ENCODE measurements at places on chromosomes 16 and 17.

DNA sequence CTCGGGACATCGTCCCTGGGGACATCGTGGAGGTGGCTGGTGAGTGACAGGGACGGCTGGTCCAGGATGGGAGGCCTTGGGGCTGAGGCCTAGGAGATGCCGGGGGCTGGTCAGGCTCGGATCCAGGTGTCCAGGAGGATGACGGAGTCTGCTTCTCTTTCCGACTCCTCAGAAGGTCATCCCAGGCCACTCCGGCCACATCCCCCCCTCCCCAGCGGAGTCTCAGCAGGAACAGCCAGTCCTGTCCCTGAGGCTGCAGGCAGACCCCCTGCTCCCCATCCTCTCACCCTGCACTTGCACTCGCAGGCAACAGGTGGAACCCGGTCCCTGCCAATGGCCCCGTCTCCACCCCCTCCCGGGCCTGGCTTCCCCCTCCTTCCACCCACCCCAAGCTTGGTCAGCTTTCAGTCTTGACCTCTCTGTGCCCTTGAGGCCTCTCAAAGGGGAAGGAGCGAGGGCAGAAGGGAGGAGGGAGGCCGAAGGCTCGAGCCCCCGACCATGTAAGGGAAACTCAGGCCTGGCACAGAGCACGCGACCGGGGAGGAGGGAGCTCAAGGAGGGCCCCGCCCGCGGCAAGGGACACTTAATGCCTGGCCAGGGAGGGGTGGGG lies 4.4 kb downstream of the ATP2A1 start:
- no peak for DNase-seq

DNA sequence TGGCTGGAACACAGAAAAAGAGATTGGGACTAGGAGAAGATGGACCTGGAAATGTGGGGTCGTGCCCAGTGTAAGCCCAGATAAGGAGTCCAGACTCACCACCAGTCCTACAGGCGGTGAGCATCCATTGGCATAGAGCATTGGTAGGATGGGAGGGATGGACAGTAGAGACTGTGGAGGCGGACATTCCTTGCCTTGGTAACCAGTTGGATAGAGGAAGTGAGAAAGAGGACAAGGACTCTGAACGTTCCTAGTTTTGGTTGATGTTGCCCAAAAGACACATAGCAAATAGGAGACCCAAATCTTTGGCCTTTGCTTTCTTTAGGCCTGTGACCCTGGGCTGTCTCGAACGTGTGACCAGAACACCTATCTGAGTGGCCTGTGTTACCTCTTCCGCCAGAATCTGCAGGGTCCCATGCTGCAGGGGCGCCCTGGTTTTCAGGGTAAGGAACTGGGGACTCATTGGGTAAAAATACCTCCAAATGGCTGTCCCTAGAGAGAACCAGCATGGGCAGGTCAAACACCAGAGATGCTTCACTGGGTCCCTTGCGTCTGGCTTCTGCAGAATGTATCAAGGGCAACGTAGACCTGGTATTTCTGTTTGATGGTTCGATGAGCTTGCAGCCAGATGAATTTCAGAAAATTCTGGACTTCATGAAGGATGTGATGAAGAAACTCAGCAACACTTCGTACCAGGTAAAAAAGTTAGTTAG lies 6.4 kb downstream of the ITGAL start:
- DNase-seq, result no peak

DNA sequence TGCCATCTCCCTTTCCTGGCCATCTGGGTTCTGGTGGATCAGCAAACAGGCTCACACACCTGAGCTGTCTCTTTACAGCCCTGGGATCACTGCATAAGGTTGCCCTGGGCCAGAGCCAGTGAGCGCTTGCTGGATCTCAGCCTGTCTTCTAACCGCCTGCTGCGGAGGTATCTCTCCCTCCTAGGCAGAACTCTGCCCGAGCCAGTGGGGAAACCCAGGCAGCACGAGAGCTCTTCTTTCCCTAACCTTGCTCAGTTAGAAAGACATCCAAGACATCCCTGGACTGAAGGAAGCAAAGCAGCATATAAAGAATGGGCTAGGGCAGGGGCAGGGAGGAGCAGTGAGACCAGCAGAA lies 6.4 kb downstream of the HAS3 start:
- DNase-seq, result no peak

DNA sequence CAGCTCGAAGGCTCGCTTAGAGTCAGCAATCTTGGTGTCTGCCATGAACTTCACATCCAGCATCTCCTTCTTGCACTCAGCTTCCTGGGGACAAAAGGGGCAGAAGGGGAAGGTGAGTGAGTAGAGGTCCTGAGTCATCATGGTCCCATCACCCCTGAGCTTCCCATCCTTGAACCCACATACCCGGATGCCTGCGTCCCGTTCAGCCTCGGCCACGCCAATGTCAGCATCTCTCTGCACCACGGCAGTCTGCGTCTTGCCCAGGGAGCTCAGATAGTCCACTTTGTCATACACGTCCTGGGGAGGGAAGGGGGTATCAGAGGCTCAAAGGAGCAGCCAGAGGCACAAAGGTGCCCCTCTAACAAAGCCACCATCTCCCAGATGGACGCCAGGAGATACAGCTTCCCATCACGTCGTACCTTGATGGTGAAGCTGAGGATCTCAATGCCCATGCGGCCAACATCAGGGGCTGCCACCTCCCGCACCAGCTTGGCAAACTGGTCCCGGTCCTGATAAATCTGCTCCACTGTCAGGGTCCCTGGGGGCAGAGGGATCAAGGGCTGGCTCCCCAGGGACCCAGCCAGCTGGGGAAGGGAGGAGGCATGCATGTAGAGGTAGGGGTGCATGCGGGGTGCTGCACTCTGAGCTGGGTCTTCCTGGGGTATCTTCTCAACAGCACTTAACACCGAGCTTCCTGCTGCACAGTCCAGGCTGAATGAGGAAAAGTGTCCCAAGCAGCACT lies 15.2 kb downstream of the FLOT2 start:
- no peak for DNase-seq

DNA sequence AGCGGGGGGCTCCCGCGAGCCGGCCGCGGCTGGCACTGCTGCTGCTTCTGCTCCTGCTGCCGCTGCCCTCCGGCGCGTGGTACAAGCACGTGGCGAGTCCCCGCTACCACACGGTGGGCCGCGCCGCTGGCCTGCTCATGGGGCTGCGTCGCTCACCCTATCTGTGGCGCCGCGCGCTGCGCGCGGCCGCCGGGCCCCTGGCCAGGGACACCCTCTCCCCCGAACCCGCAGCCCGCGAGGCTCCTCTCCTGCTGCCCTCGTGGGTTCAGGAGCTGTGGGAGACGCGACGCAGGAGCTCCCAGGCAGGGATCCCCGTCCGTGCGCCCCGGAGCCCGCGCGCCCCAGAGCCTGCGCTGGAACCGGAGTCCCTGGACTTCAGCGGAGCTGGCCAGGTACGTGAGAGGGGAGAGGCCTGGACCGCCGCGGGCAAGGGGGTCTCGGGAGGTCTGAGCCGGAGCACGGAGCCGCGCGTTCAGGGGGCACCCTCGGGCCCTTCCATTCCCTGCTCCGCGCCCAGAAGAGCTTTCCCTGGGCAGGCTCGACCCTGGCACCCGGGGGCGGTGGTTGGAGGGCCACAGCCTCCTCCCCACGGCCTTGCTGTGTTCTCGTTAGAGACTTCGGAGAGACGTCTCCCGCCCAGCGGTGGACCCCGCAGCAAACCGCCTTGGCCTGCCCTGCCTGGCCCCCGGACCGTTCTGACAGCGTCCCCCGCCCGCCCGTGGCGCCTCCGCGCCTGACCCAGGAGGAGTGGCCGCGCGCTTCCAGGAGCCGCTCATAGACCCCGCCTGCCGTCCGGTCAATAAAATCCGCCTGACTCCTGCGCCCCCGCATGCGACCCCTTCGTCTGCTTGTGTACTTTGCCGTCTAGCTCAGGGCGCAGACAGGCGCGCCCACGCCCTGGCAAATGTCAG lies 591 bp downstream of the NPW start:
- DNase-seq, result peak; percentile 40

GRCh38 chr17:8060274-8060673 lies 21.4 kb downstream of the ALOX15B start:
- DNase-seq, result peak; percentile 93

GRCh38 chr17:17042851-17043460 lies 699 bp downstream of the MPRIP start:
- DNase-seq, result peak; percentile 78

GRCh38 chr17:31093866-31094599 lies 744 bp upstream of the NF1 start:
- DNase-seq, result no peak

DNA sequence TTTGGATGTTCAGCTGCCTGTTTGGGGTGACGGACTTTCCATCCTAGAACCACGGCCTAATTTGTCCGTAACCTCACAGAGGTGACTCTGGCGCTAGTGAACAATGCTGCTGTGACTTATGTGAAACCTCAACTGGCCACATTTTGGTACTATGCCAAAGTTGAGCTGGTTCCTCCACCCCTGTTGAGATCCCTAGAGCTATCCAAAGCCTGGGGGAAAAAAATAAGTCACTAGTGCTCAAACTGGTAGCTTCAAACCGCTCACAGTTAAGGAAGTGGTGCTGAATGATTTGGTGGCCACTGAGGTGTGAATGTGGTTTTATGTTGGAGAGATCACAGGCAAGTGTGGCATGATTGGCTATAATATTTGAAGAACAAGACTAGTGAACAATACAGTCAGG lies 11.3 kb upstream of the TUBG2 start:
- DNase-seq, result no peak

- DNase-seq, result no peak
These were observed 995 bp upstream of the JMJD8 start for GRCh38 chr16:684961-685696.

- DNase-seq, result no peak
These were observed 883 bp downstream of the USH1G start for GRCh38 chr17:74922172-74922571.

DNA sequence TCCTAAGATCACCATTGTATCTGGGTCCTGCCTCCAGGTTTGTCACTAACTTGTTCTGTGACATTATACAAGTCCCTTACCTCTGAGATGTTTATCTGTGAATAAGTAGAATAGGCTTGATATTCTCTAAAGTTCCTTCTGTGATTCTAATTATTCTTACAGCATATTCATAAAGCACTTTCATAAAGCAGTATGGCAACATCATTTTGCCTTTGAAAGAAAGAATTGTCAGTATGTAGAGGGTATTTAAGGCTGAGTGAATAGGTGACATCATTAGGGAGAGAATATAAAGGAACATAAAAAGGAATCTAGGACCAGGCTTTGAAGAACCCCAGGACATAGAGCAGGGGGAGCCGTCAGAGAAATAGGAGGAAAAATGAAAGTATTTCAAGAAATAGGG lies 15.6 kb downstream of the VMP1 start:
- DNase-seq, result no peak

- DNase-seq, result no peak
These were observed 22.5 kb upstream of the ABCA6 start for GRCh38 chr17:69164206-69164605.

GRCh38 chr16:54325616-54326265 lies 39.2 kb upstream of the IRX3 start:
- DNase-seq, result no peak

DNA sequence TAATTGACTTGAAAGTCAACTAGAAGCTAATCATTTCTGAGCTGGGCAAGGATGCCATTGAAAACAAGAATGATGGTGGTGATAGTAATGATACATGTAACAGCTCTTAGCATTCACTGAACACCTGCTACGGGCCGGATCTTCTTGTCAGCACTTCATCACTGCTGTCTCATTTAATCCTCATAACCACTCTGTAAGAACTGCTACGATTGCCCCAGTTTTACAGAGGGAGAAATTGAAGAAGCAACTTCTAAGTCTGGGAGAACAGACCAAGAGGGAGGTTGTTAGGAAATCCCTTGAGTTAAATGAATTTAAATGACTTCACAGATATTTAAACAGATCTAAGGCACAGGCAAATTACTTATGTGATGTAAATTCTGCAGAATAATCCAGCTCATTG lies 7.0 kb upstream of the GAN start:
- DNase-seq, result no peak

DNA sequence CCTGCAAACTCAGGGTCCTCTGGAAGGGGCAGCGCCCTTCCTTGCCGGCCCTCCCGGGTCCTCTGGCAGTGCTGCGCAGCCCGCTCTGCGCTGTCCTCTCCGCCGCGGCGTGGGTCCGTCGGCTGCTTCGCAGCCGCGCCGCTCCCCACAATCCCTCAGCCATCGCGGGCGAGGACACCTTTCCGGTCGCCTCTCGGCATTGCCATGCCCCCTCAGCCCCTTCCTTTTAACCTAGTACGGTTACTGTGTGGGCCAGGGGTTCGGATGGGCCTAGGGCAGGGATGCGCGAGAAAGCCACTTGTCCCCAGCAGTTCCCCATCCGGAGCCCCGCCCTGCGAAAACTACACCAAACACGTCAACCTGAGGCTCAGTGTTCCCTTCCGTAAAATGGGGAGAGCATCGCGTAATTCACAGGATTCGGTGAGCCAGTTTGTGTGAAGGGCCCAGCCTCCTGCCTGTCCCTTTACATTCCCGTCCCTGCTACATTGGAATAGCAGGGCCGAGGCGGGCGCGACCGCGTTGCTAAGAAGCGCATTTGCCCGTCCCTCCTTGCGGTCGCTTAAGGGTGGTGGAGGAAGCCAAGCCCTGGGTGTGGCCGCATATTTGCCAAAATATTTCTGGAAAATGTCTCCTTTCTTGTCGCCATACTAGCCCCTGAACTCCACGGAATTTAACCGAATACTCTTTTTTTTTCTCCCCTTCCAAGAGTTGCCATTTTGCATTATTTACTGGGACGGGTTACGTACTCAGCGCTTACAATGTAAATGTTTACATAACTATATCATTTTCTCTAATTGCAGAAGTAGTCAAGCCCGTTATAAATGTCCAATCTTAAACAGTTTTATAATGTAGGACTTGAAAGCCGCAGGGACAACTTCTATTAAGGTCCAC lies 13.2 kb downstream of the COPZ2 start:
- DNase-seq, result peak; percentile 81

GRCh38 chr16:88383401-88384221 lies 852 bp downstream of the ZNF469 start:
- peak; percentile 85 for DNase-seq

DNA sequence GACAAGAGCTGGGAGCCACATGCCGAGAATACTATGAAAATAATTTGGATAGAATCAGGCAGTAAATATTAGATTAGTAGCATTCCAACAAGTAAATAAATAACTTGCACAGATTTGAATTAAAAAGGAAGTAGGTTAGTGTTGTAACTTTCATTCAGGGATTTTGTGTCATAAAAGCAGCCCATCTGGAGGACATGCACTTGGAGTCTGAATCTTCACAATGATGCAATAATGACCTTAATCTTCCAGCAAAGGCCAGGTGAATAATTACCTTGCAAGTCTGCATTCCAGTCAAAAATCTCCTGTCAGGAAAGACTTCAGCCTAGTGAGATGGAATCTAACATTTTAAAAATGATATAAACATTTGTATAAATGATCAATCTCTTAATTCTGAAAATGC lies 518.1 kb downstream of the KCNJ2 start:
- no peak for DNase-seq
